ENCODE measurements at places on chromosomes 4 and X. TPM values are rescaled to one million over a fixed set of nuclear protein-coding genes. Genes with fewer than 3 reads are reported as not detected.

- no peaks in the 10 kb centered on the region for H3K4me1 ChIP-seq
- DNase-seq = no peak
- H3K4me3 ChIP-seq = no peak overlapping the region
- H3K27me3 ChIP-seq = no peaks in the 10 kb centered on the region
Measured at GRCh38 chrX:84666086-84666485, 163.8 kb upstream of the HDX start.

DNA sequence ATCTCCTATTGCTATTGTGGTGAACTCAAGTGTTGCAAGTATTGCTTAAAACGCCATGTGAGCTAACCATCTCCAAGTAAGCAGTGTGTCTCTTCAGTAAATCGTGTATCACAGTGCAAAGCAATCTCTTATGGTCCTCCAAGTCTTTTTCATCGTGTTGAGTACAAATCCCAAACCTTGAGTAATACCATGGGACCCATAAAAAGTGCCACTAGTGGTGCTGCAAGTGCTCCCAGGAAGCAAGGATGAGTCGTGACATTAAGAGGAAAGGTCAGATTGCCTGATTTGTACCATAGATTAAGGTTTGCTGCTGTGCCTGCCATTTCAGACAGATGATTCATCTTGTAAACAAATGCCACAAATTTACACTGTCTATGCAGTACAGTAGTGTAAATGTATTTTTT lies 66.9 kb upstream of the BMPR1B start:
- H3K36me3 ChIP-seq = no peaks in the 10 kb centered on the region
- DNase-seq = peak; percentile 25
- peaks cover 7% of the 10 kb centered on the region for H3K4me1 ChIP-seq
- H3K27me3 ChIP-seq = no peaks in the 10 kb centered on the region

The MAGEA10 gene
- not detected for total RNA-seq

The XAGE1A gene
- not detected for total RNA-seq

The ARAF gene
- total RNA-seq = 10.3 TPM
